ENCODE measurements at places on chromosomes 12 and 14.

DNA sequence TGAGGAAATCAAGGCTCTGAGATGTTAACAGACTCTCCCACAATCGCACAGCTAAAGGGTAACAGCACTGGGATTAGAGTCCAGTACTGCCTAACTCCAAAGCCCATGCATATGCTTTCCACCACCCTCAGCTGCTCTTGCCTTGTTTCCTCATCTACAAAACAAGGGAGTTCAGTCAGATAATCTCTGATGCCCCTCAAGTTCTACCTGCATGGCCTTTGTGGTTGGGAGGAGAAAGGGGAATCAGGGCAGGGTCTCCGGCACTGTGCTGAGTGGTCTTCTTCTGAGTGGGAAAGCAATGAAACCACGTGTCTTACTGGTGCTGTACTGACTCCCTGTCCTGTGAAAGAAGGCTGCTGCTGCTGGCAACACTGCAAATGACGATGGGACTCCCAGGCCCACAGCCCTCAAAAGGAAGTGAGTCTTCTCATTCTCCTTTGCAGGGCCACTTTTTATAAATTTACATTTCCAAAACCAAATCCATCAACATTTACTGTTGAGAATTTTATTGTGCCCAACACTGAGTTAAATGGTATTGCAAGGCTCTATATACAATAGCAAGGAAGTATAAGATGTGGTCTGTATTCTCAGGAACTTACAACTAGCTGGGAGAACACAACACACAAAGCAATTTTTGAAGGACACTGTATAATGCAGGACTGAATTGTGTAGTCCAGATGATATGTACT, 19.7 kb upstream of the DUSP16 start:
- no peak for DNase-seq

GRCh38 chr12:1593174-1594005, 991 bp downstream of the FBXL14 start:
- DNase-seq: peak; percentile 64

- no peak for DNase-seq
These were observed 19.2 kb upstream of the DYNC1H1 start for GRCh38 chr14:101945171-101945570.

GRCh38 chr12:119667577-119668323, at the start of gene PRKAB1:
Gene PRKAB1 (plus strand): TSS chr12:119668133. CDS start chr12:119668245, 112 bp downstream.
- DNase-seq: peak; percentile 98

- peak; percentile 7 for DNase-seq
These were observed 82.3 kb downstream of the TNFAIP2 start for GRCh38 chr14:103205541-103205906.

- no peak for DNase-seq
These were observed 16.0 kb upstream of the FBLN5 start for GRCh38 chr14:91963465-91963864.

DNA sequence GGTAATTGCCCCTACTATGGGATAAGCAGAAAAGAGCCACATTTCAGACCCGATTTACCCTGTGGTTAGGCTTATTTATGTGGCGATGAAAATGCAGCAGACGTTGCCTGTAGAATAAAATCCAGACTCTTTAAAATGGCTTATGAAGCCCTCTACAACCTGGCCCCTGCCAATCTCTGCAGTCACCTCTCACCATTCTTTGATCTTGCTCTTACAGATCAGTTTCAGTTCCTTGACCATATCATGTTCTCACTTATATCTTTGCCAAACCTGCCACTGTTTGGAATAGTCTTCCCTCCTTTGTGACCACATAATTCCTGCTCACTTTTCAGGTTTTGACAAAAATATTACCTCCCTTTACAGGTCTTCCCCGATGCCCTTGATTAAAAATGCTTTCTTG, 264.3 kb upstream of the GARIN6 start:
- no peak for DNase-seq

DNA sequence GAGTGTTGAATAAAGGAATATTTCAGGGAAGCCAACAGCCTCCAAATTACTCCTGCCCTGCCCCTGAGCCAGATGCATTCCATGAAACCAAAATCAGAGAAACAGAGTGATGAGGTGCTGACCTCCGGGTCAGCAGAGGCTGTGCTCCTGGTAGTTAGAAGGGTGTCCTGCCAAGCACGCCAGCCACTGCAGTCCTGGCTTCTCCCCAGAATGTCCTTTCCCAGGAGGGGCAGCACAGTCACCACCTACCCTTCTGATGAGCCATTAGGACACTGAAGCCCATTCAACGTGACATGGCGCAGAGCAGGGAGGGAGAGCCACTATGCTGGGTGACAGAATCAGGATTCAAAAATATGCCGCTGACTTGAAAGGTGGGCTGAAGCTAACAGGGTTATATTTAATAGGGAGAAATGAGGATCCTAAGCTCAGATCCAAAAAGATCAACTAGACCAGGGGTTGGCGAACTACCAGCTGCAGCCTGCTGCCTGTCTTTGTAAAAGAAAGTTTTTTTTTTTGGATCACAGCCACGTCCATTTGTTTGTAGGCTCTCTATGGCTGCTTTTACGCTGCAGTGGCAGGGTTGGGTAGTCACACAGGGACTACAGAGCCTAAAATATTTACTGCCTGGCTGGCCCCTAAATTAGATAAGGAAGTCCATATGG, 34.5 kb upstream of the PLEK2 start:
- DNase-seq: peak; percentile 69

GRCh38 chr14:104424406-104425072, 155.0 kb upstream of the C14orf180 start:
- peak; percentile 29 for DNase-seq

- no peak for DNase-seq
These were observed 1.8 kb upstream of the GNS start for GRCh38 chr12:64760808-64761573.

DNA sequence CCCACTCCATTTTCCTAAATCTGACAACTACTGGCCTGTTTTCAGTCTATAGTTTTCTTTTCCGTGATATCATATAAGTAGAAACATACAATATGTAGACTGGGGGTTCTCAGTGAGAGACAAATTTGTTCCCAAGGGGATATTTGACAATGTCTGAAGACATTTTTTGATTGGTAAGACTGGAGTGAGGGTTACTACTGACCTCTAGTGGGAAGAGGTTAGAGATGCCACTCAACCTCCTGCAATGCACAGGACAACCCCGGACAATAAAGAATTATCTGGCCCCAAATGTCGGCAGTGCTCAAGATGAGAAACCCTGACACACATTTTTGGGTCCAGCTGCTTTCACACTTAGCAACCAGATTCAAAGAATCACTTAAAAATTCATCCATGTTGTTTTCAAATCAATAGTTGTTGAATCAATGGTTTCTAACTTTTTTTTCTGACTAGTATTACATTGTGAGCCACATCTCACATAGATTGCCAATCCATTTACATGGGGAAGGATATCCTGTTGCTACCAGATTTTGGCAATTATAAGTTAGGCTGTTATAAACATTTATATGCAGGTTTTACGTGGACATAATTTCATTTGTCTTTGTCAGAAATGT, 307.1 kb downstream of the RPL10L start:
- DNase-seq: no peak

- DNase-seq: peak; percentile 27
These were observed 21.4 kb upstream of the IGF1 start for GRCh38 chr12:102501773-102502172.

- no peak for DNase-seq
These were observed 2.8 kb upstream of the BAZ2A start for GRCh38 chr12:56632701-56633467.

- no peak for DNase-seq
These were observed 349 bp downstream of the CDC42BPB start for GRCh38 chr14:103057028-103057371.

DNA sequence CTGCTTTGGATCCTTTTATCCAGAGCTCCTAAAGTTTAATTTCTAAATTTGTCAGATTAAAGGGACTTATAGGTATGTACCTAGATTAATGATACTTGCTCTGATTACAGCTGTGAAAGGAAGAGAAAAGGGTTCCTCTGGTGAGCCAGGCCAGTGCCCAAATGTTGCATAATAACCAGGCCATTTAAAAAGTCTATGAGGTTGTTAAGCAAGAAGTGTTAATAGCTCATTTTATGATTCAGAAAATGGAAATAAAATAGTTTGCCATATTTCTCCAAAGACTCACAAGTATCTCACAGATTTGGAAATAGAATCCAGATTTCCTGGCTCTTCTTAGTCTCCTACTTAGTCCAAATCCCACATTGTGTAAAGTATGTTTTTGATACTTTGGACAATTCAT, 67.6 kb downstream of the SLC38A6 start:
- no peak for DNase-seq

DNA sequence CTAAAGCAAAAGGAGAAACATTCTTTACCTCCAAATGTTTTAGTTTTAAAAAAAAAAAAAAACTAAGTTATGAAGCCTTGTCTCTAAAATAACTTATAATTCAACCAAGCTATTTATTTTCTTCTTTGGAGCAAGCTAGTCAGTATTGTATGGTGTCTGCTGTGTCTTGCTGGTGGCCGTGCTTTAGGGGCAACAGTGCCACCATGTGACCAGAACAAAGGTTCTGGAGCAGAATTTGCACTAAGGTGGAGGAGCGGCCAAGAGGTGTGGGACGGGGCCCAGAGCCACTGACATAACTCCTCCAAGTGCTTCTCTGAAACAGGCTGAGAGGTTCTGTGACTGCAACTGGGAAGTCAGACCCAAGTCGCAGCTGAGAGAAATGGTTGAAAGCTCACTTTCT, 4.5 kb downstream of the FICD start:
- DNase-seq: no peak

DNA sequence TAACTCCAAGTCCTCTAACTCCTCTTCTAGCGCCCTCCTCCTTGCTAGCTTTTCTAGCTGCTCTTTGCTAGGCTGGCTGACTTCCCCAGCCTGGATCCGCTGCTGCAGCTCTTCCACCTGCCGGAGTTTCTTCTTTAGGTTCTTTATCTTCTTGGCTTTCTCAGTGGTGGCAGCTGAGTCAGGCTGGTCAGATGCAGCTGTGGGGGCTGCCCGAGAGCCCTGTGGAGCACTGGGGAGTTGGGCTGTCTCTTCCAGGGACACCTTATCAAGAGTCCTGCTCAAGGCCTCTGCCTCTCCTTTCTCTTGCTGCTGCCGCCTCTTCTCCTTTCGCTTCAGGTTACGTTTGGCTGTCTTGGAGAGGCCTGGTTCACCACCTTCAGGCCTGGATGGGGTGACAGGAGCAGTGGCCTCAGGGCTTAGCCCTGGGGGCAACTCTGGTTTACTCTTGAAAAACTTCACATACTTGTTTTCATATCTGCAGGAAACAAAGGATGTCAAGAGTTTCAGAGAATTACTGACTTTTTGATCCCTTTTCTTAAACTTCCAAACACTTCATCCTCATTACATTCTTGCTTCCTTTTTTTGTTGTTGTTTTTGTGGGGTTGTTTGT, 25.7 kb downstream of the PYM1 start:
- DNase-seq: no peak

DNA sequence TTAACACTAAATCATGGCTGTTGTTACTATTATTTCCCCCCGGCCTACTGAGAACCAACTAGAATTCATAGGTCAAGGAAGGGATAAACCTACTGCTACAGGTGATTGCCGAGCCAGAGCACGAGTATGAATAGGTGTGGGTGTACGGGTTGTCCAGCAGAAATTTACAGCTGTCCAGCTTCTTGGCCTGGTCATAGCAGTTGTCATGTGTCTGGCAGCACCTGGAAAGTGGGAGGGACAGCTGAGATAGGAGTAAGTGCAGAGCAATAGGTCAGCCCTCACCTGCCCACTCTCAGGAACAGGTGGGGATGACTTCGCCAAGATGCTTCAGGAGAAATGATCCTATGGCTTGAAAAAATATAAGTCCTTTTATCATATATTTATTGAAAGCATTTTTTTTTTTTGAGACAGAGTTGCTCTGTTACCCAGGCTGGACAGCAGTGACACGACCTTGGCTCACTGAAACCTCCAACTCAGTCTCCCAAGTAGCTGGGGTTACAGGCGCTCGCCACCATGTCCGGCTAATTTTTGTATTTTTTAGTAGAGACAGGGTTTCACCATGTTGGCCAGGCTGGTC, 2.6 kb downstream of the PLA2G1B start:
- DNase-seq: no peak

DNA sequence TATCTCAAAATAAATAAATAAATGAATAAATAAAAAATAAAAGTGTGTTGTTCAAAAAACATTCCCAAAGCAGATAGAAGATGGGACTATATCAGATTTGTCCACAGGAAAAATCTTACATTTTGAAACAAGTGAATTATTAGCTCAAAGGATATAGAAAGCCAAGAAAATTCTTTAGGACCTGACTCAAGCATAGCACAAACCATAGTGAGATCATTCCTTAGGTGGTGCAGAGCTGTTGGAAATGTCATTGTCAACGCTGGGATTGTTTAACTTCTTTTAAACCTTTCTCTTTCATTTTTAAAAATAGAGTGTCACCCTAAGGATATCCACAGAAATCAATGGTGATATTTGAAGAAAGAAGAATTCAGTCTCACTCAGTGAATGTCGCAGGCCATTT, 43.5 kb downstream of the DRAM1 start:
- no peak for DNase-seq

- no peak for DNase-seq
These were observed 320.7 kb upstream of the ATP2B1 start for GRCh38 chr12:90029317-90029716.

DNA sequence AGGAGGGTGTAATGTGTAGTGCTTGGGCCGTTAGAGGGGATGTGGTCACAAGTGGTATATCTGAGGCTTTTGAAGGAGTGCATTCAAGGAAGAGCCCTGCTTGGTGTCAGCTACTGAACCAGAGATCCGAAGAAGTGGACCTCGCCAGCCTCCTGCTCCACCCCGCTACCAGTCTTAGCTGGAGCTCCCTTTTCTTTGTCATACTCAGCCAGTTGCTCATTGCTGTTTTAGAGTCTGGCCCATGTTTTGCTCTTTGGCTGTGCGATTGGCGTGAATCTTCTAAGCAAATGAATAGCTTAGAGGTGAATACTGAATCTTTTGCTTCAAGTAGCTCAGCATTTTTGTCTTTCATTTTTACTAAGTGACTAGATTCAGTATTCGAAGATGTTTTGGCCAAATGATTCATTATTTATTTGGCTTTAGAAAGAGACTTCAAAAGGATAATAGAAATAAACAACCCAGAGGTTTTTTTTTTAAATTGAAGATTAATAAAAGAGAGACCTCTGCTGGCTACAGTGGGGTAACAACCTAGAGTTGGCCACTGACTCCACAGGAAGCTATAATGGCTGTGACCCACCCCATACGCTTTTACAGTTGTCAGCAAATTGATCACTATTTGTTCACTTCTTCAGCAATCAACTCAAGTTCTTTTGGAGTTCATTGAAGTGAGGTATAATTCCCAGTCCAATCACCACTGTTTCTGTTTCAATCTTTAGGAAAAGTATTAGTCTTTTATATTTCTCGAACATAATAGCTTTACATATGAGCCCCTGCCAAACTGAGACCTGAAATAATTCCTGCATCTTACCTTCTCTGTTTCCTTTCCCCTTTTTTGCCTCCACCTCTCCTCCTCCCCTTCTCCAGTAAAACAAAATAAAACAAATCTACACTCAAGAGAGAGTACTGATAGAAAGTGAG, 19.9 kb downstream of the CDKN1B start:
- peak; percentile 29 for DNase-seq

GRCh38 chr12:112096667-112097066, 11.9 kb downstream of the NAA25 start:
- no peak for DNase-seq

Measured in thyroid gland (tissue), 4 donors.